ENCODE measurements at places on chromosomes 6 and 20. TPM values are rescaled to one million over a fixed set of nuclear protein-coding genes. Genes with fewer than 3 reads are reported as not detected.

DNA sequence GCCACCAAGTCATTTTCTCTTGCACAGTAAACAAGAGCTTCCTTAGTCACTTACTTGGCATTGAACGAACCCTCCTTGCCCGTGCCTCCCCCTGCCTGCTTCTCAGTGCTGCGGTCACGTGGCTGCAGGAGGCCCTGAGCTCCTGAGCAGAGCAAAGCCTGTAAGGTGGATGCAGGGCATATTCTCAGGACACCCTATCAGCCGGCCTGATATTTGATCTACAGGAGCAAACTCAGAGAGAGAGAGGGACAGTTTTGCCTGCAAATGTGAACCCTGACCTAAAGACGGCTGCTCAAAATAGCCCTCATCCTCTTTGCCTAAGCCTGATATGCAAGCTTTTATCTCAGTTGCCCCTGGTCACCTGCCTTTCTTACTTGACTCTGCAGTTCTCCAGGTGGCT lies 93.0 kb upstream of the POPDC3 start:
- H3K4me3 ChIP-seq, result no peak overlapping the region
- no peak overlapping the region for H3K27ac ChIP-seq
- H3K27me3 ChIP-seq, result no peaks in the 10 kb centered on the region
- peaks cover 17% of the 10 kb centered on the region for H3K4me1 ChIP-seq
- H3K36me3 ChIP-seq, result peaks cover 10% of the 10 kb centered on the region

DNA sequence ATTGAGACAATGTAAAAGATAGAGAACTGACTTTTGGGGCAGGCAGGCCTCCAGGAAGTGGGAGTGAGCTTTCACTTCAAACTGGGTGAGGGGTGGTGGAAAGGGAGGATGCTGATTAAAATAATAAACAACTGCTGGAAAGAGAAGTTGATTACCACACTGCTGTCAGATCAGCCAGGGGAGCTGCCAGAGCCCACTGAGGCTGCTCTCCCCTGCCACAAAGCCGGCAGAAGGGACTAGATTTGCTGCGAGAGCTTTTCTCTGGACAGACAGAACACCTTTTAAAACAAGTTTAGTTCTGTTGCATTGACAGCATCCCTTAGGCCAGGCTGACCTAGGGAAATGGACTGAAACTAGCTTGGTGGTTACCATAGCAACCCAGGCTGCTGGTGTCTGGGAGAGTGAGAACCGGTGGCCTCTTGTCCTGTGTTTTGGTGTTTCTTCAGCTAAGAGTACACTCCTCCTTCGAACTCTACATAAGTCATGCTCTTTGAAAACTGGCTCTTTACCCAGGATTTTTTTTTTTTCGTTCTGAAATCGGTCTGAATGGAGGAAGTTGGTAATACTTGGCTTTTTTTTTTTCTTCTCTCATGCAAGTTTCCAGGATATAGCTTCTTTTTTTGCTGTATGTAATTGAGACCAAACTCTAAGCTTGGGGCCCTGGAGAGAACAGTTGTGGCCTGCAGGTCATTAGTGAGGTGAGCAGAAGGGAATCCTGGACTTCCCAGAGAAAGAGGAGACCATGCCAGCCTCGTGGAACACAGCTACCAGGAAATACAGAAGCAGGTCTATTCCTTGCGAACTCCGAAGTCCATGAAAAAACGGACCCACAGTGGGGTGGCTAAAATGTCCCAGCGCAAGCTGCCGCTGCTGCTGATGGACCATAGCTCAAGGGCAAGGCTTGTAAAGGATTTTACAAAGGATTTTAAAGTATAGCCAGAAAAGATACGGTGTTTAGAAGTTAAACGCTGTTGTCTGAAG lies 374.4 kb downstream of the UTRN start:
- H3K27me3 ChIP-seq, result no peaks in the 10 kb centered on the region
- peak; percentile 25 for DNase-seq
- peaks cover 5% of the 10 kb centered on the region for H3K36me3 ChIP-seq
- H3K27ac ChIP-seq, result peak overlapping the region; percentile 42

The OPRL1 gene
- 0.33 TPM for total RNA-seq

DNA sequence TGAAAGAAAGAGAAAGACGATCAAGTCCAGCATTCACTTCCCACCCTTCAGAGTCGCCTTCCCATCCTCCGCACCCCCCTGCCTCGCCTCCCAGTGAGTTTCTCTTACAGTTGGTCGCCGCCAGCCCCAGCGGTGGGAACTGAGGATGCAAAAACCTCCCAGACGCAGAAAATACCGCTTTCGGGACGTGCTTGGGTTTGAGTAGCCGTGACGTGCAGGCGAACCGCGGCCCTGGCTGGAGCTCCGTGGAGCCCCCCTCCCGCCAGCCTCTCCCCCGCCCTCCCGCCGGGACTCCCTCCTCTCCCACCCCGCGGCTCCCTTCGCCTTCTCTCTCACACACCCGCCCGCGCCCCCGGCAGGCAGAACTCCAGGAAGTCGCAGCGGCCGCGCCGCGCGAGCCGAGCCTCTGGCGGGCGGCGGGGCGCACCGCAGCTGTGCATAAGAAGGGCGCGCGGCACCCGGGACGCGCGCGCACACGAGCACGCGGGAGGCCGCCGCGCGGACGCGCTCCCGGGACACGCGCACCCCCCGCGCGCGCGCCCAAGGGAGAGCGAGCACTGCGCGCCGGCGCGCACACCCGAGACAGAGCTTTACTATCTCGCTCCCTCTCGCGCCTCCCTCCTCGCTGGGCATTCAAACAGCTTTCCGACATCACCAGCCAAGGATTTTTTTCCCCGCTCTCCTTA lies at the start of gene ADGRB3:
Gene ADGRB3, plus strand, starts transcription at position 557 of the 686 bp plus-strand sequence. CDS start 3,394 bp downstream, outside the sequence.
- H3K27me3 ChIP-seq, result peaks cover 45% of the 10 kb centered on the region
- peak; percentile 72 for DNase-seq
- peak within 1 kb of the TSS; percentile 78 for H3K4me3 ChIP-seq
- H3K4me1 ChIP-seq, result peaks cover 15% of the 10 kb centered on the region

The DACT2 gene
- not detected for total RNA-seq

The PI16 gene
- 0.32 TPM for total RNA-seq

DNA sequence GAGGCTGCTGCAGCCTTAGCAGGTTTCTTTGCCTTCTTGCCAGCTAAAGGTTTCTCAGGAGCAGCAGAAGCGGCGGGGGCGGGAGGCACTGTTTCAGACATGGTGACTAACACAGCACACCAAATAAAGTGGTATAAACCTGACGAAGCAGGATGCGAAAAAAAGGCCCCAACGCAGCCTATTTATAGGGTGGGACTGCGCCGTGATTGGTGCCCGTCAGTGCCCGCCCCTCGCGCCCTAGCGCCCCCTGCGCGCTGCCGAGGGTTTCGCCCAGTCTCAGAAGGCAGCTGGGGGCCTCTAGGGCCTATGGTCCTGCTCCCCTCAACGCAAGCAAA lies 55.0 kb downstream of the TRIM38 start:
- H3K27ac ChIP-seq, result peak overlapping the region; percentile 87
- H3K36me3 ChIP-seq, result peaks cover 54% of the 10 kb centered on the region

- H3K36me3 ChIP-seq, result peaks cover 17% of the 10 kb centered on the region
- peak overlapping the region; percentile 41 for H3K27ac ChIP-seq
- no peak for DNase-seq
- peaks cover 48% of the 10 kb centered on the region for H3K4me1 ChIP-seq
- no peaks in the 10 kb centered on the region for H3K27me3 ChIP-seq
These were observed 81.1 kb upstream of the GPR6 start for GRCh38 chr6:109897025-109897424.

The GINS1 gene
- 10.3 TPM for total RNA-seq

The CLPSL2 gene
- total RNA-seq, result not detected

The PTGIS gene
- total RNA-seq, result 0.26 TPM

DNA sequence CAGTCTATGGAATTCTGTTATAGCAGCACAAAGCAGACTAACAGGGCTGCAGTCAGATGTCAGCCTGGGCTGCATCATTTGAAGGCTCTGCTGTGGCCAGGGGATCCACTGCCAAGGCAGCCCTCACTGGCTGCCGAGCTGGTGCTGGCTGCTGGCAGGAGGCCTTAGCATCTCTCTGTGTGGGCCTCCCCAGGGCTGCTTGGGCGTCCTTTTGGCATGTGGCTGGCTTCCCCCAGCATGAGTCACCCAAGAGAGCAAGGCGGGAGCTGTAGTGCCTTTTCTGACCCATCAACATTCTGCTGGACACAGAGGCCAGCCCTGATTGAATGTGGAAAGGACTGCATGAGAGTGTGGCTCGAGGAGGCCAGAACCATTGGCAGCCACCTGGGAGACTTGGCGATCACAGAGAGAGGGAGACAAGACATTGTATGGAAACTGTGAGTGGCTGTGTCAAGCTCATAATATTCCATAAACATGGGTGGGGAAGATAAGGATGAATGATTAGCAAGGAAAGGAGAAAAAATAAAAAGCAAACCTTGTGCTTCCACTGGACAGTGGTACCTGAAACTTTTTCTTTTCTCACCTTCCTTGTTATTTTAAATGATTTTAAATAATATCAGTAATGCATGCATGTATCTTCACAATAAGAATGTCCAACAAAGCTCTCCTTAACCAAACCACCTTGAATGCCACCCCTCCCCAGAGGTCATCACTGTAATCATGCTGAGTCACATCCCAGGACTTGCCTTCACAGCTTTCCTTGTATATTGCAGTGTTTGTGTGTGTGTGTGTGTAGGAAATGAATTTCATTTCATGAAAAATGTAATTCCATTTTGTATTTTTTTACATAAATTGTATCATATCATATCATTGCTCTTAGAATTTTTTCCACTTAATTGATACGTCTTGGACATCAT lies 55.0 kb upstream of the VSX1 start:
- no peak overlapping the region for H3K27ac ChIP-seq
- no peaks in the 10 kb centered on the region for H3K36me3 ChIP-seq
- peaks cover 8% of the 10 kb centered on the region for H3K4me1 ChIP-seq

DNA sequence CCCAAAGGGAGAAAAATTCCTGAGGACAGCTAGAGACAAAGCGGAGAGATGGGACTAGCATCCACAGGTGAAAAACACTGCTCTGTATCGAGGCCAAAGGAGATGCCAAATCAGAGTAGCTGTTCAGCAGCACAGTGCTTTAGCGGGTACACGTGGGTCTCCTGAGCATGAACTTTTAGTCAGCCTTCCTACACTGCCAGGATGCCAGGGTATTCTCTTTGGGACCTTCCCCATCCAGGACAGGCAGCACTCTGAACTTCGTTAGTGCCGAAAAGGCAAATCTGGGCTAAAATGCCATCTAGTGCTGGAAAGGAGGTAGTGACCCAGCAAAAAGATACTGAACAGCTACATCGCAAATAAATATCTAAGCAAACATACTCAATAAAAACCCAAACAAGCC lies 64.9 kb downstream of the C6orf58 start:
- H3K27ac ChIP-seq, result no peak overlapping the region
- no peaks in the 10 kb centered on the region for H3K36me3 ChIP-seq
- no peaks in the 10 kb centered on the region for H3K4me1 ChIP-seq
- peak; percentile 34 for DNase-seq

- H3K27me3 ChIP-seq, result peaks cover 100% of the 10 kb centered on the region
- H3K4me3 ChIP-seq, result no peak overlapping the region
- H3K27ac ChIP-seq, result no peak overlapping the region
- H3K4me1 ChIP-seq, result peaks cover 7% of the 10 kb centered on the region
These were observed 9.2 kb upstream of the EMILIN3 start for GRCh38 chr20:41375846-41376245.

- peaks cover 5% of the 10 kb centered on the region for H3K36me3 ChIP-seq
- H3K27ac ChIP-seq, result no peak overlapping the region
- H3K4me3 ChIP-seq, result no peak overlapping the region
- H3K27me3 ChIP-seq, result no peaks in the 10 kb centered on the region
These were observed 423.6 kb downstream of the CDH26 start for GRCh38 chr20:60381643-60382400.

DNA sequence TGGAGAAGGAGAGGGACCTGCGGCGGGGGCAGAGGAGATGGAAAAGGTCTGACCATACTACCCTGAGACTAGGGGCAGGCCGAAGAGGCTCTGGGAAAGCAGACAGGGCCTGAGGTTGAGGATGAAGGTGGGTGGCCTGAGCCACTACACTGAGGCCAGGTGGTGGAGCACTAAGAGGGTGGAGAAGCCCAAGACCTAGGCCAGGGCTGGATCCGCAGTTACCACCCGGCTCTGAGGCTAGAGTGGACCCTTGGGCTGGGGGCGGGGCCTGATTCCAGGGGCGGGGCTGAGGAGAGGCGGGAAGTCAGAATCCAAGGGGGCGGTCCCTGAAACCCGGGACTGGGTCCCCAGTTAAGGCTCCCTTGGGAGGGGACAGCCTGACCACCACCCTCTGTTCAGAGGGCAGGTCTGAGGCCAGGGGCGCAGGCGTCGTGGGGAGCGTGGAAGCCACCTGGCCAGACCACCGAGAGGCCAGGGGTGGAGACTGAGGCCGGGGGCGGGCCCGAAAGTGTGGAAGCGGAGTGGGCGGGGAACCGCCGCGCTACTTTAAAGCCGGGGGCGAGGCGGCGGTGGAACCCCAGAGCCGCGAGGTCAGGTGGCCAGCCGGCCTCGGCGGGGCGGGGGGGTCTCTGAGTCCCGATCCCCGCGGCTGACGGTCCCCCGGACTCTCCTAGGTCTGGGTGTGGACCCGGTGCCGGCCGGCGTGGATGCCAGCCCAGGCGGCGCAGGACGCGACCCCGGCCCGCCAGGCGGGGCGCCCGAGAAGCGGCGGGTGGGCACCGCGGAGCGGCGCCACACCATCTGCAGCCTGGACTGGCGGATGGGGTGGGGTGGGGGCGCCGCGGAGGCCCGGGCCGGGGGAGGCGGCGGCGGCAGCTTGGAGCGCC lies 8.3 kb downstream of the CCM2L start:
- H3K27ac ChIP-seq, result peak overlapping the region; percentile 29
- H3K4me3 ChIP-seq, result peak overlapping the region; percentile 88
- H3K27me3 ChIP-seq, result peaks cover 95% of the 10 kb centered on the region

The TINAG gene
- total RNA-seq, result 17.4 TPM

The VGLL2 gene
- total RNA-seq, result not detected
